ENCODE measurements at places on chromosomes 11 and 22.

DNA sequence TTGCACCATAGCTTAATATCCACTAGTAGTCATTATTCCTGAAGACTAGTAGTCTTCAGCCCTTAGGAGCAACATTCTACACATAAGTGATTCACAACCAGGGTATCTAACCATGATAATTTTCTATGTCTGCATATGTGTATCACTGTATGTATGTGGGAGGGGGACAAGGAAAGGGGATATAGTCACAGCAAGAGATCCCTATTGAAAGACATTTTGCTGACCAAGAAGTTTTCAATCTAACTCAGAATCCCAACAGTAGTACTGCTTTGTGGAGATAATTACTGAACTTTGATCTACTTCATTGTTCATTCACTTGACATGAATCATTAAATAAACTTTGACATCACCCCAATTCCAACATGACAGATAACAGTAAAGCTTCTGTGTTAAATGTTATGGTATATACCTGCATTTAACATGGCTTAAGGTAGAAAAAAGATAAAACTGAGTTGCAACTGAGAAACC is 10.3 kb downstream of the PIK3C2A start:
- DNase-seq: no peak

DNA sequence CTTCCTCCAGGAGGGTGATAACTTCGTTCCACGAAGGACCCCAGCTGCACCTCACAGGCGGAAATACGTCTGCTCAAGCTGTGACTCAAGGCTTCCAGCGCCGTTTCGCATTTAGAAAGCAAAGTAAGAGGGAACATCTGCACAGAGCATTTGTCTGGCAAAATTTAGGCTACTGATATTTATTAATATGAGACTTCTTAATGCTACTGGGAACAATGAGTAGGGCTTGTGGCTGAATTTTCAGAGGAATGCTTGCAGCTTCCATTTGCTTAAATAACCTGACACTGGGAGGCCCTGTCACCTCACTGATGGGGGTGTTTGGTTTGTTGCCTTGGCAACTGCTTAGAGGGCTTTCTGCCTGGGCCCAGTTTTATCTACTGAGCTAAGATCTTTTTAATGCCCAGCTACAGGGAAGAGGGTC is 14.7 kb upstream of the ST14 start:
- DNase-seq: no peak

GRCh38 chr22:19909350-19910179 is 32.0 kb upstream of the COMT start:
- DNase-seq: peak; percentile 57

- no peak for DNase-seq
These were observed 125.1 kb upstream of the E2F8 start for GRCh38 chr11:19365743-19366410.

DNA sequence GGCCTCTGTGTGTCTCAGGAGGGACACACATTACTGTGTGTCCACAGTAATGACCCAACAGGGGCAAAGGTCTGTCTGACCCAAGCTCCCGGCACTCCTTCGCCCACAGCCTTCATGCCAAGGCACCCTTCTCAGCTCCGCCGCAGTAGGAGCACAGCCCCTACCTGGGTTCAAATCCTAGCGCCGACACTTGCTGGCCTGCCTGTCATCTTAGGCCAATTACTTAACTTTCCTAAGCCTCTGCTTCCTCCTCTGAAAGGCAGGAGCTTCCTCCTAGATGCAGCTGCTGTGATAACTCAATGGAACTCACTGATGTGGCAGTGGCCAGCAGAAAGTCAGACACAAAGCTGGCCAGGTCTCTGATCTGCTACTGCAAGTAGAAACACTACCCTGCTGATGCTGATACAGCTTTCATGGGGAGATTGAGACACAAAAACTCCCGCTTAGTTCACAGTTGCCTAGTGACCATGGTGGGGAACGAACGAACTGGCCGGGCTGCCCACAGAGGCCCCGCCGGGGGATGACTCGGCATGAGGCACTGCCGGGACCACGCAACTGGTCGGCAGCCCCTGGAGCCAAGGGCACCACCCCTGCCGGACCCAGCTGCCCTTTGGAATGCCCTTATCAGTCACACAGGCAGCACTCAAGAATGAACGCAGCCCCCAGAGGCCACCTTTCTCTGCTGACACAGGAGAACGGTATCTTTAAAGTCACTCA is 8.1 kb downstream of the EHD1 start:
- no peak for DNase-seq

- DNase-seq: no peak
These were observed 33.4 kb upstream of the PTPRJ start for GRCh38 chr11:47946682-47947559.

DNA sequence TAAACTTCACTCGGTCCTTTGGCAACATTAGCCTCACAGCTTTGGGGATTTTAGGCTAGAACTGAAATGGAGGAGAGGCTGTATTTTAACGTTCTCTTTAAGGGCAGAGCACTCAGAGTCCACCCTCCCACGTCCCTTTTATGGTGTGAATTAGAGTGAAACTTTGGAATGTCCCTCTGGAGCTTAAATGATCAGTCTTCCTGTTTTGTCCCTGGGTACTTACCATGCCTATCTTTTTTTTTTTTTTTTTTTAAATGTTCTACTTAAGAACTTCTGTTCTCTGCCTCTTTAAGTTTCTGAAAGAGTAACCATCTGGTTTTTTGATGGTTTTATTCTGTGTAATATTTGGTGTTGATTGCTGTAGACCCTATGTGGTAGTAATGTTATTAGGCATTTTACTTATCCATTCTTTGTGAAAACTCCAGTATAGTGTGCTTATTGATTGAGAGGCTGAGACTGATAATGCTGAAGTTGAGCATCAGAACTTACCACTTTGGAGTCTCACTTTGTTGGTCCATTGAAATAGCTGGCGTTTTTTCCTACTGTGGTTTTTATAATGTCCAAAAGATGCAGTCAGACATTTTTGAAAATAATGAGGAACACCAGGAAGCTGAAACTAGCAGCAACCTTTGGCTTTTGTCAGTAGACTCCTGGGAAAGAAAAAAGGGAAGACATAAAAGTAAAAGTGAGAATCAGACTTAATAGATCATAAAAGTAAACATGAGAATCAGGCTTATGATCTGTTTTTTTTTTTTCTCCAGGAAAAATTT is 11.6 kb downstream of the UVRAG start:
- DNase-seq: no peak

DNA sequence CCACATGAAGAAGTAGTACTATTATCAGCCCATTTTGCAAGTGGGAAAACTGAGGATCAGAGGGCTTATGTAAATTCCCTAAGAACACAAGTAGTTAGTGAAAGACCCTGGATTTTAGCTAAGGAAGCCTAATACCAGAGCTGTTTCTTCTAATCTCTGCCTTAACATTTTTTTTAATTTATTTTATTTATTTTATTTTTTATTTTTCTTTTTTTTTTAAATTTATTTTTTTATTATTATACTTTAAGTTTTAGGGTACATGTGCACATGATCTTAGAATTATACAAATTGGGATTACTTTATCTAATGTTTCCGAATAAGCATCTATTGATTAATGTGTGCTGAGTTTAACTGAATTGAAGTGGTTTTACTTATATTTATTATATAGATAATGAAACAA is 1015.3 kb downstream of the LRRC4C start:
- no peak for DNase-seq

GRCh38 chr11:19577976-19578619 is 134.5 kb upstream of the NAV2 start:
- DNase-seq: no peak

- no peak for DNase-seq
These were observed 942.9 kb downstream of the TBC1D22A start for GRCh38 chr22:47705350-47705749.

- DNase-seq: no peak
These were observed 45.7 kb downstream of the FBLN1 start for GRCh38 chr22:45548247-45548840.
